Stimulated activated CD4-positive, alpha-beta T cell treated with anti-CD3 and anti-CD28 coated beads, TNF-alpha, amount 100 ng/mL, for 48 hours (primary cell): ENCODE measurements at places on chromosomes 2 and 18.

- DNase-seq, result no peak
These were observed 95.7 kb downstream of the CTIF start for GRCh38 chr18:48634491-48634890.

DNA sequence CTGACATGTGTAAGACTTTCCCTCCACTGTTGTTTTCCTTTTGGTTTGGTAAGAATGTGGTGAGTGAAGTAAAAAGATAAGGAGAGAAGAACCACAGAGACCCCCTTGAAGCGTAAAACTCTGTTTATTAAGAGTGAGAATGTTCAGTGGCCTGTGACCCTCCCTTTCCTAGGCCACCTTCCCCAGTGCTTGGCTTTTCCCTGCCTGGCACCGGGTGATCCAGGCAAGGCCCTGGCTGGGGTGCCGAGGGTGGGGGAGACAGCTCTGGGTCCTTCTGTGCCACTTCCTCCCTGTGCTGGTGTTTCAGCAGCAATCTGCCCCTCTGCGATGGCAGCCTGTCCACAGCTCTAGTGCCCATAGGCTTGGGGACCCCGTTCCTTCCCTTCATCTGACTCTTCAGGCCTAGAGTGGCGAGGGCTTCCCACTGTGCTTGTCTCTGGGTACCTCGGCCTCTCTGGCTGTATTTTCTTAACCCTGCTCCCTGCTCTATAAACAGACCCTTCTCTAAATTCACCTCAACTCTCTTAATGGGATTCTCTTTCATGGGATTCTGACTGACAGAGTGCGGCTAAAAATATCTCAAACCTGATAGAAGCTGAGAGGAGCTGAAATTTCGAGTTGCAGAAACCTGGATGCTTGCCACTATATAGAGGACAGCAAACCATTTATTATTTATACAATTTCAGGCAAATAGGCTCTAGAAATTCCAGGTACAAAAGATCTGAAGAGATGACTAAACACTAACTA lies 461.0 kb downstream of the DLGAP1 start:
- no peak for DNase-seq

- no peak for DNase-seq
These were observed 23.8 kb upstream of the TTC39C start for GRCh38 chr18:23990474-23991410.

- DNase-seq, result no peak
These were observed 308.5 kb downstream of the EPHA4 start for GRCh38 chr2:221263573-221263972.

DNA sequence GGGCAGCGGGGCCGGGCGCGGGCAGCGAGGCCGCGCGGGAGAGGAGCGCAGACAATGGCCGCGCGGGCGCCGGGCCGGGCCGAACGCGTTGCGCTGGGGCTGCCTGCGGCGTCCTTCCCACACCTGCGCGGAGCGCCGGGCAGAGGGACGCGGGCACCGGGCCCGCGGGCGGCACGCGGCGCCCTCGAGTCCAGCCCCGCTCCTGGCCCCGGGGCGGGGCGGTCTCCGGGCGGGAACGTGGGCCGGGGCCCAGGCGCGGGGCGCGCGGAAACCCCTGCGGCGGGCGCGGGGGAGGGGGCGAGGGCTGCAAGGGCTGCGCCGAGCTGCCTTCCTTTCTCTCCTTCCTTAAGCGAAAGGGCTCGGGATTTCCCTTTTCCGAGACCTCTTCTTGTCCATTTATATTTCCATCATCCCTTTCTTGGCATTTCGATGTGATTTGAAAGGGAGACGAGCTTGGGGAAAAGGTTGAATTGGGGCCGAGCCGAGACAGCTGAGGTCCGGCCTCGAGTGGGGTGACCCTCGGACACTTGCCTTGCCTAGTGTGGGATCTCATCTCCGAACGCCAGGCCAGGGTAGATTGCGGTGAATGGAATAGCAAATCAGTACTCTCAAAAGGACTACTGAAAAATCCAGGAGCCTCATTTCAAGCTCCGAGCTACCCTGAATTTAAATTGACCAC lies 676 bp downstream of the KLHL23 start:
- DNase-seq, result no peak

GRCh38 chr2:21326152-21326551 lies 202.4 kb downstream of the TDRD15 start:
- DNase-seq, result no peak

DNA sequence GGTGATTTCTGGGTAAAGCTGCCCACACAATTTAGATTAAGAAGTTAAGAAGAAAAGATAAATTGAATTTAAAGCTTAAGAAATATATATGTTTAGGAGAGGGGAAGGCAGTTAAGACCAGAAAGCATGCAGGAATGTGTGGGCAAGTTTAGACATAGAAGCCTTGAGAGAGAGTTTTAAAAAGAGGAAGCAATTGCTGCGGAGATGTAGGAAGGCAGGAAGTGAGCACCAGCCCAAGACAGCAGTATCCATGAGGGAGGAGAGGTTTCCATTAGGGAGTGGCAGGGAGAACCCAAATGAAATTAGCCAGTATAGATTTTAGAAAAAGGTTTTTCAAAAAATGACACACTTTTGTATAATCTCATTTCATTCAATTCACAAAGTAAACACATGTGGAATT lies 24.3 kb downstream of the DSC2 start:
- no peak for DNase-seq

- DNase-seq, result no peak
These were observed 55.5 kb upstream of the RNF152 start for GRCh38 chr18:61948281-61948741.

- DNase-seq, result no peak
These were observed 27.4 kb upstream of the CCNYL1 start for GRCh38 chr2:207683879-207684627.

DNA sequence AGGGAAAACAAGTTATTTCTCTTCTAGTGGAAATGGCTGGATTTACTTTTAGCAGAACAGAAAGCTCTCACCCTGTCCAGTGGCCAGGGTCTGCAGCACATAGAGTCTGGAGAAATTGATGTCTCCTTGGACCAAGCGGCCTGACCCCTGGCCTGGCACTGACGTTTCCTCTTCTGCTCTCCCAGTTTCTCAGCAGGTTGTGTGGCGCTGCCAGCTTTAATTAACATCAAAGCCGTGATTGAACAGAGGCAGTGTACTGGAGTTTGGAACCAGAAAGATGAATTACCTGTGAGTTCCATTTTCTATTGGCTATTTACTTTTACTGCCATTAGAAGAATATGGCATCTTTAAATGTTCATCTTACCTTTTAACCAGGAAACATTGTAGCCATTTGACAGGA lies 20.9 kb downstream of the CD8A start:
- DNase-seq, result no peak

DNA sequence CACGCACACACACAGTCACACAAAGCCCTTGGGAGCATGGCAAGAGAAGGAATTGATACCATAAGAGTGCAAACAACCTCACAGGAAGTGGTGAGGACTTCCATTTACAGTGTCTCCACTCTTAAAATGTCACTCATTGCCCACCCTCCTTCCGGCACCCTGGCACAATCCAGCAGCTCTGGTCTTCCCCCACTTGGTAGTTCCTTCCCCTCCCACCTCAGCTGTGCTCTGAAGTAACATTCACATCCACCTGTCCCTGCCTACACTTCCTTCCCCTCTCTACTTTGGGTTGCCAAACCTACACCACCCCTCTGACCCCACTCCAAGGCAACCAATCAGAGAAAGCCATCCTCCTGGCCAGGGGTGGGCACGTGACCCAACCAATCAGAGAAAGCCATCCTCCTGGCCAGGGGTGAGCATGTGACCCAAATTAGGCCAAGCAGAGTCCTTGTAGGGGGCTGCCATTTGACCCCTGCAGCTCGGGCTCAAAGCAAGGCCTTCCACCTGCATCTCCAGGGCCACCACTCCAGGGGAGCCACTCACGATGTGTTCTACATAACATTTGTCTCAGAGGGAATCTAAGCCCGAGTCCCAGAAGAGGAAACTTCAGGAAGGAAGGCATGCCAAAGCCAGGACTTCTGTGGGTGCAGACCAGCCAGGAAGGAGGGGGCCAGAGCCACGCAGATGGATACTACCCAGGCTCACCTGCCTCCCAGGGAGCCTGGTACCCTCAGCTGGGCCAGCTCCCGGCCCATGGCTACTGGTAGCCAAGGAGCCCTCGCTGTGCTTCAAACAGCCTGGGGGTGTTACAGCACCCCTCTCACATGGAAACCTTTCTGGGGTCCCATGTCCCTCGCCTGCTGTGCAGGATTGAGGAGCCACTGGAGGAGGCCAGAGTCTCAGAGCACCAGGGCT lies 21.2 kb downstream of the CYP26B1 start:
- no peak for DNase-seq

DNA sequence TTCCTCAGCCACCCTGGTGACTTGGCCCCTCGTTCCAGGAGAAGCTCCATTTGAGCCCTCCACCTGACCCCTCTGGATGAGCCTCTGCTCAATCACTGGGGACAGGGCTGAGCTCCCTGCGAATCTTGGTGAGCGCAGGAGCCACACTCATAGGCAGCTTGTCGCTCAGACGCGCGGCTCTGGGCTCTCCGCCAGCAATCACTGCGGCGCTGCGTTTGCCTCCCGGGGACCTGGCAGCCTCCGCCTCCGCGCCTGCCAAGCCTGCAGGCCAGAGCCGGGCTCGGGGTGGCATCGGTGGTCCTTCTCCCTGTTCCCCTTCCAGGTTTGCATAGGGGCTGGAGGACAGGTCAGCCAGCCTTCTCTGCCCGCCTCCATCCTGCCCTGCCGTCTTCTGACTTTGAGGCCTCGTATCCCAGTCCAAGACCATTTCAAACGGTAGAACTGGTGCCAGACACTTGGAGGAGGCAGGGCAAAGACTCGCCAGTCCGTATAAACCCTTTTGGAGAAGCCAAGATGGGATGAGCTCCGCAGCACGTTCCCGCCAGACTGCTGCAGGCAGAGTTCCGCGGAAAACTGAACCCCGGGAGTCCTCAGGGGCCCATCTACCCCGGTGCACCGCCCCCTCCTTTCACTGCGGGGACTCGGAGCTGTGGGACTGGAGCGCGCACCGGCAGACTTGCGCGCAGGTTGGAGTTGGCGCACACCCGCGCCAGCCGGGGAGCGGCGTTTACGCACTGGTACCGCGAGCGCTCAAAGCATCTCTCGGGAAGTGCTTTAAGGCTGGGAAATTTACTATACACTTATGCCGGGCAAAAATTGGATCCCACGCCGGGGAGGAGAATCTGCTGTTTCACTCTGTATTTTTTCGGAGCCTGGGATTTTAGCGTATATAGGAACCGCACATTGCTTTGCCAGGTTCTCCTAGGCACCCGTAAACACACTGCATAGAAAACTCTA lies 1.1 kb upstream of the TACR1 start:
- no peak for DNase-seq

GRCh38 chr2:145813481-145813880 lies 1293.6 kb upstream of the ZEB2 start:
- DNase-seq, result no peak

DNA sequence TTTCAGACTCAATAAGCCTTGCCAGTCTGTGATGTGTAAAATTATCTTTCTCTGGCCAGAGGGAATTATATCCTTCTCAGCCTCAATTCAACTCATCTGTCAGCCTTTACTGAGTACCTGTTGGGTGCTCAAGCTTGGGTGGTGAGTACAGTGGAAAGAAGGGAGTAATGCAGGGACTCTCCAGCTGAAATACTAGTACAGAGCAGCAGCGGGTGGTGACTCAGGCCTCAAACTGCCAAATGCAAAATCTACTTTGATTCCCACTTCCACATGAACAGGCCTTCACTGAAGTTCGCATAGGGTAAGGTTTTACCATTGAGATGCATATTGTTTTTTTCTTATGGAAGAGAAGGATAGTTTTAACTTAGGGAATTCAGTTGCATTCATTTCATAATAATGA lies 326.8 kb downstream of the LRRTM1 start:
- DNase-seq, result no peak

GRCh38 chr2:143968860-143969259 lies 551.1 kb downstream of the ZEB2 start:
- DNase-seq, result no peak

- DNase-seq, result no peak
These were observed 35.8 kb downstream of the SKOR2 start for GRCh38 chr18:47215554-47216138.

GRCh38 chr2:40448476-40449079 lies 3.3 kb downstream of the SLC8A1 start:
- no peak for DNase-seq

DNA sequence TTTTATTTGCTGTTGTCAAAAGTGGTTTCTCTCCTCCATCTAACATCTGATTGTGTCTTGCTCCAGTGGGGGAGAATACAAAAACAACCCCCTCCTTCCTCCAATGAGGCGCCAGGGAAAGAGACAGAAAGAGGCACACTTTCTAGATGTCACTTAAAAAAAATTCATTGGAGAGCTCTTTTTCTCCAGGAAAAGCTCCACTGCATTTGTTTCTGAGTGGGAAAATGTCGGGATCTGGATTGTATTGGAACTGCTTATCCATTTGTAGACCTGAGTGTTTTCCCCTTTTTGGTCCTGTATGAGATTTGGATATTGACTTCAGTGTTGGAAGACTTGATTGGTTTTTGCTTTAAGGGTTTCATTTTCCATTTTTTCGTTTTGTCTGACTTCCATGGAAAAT lies 995 bp downstream of the MBD5 start:
- DNase-seq, result no peak

GRCh38 chr2:233942731-233943130 lies 25.6 kb downstream of the TRPM8 start:
- no peak for DNase-seq

GRCh38 chr2:203533676-203534591 lies 1.2 kb downstream of the RAPH1 start:
- DNase-seq, result no peak

DNA sequence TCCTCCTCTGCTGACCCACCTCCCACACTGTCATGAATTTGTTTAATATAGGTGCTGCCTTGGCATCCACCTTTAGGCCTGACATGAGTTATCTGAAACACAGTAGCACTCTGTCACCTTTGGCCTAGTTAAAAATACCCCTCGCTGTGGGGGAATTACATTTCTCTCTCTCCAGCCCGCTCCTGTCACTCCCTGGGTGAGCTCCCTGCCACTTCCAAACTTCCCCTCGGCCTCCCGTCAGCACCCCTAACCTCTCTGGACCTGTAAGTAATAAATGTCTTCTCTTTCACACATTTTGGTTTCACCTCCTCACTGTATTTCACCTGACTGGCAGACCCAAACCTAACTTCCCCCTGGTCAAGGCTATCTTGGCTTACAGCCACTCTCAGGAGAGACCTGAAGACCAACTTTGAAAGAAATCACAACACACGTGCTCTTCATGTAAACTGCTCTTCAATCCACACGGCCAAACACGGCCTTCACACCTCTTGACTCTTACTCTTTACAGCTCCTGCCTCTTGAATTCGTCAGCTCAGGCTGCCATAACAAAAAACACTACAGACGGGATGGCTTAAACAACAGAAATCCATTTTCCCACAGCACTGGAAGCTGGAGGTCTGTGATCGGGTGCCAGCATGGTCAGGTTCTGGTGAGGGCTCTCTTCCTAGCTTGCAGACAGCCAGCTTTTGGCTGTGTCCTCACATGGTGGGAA lies 28.3 kb downstream of the REEP1 start:
- no peak for DNase-seq

GRCh38 chr18:35268821-35269220 lies 21.2 kb downstream of the ZSCAN30 start:
- DNase-seq, result no peak

- no peak for DNase-seq
These were observed 85.2 kb downstream of the EN1 start for GRCh38 chr2:118762290-118762689.

- DNase-seq, result no peak
These were observed 6.8 kb downstream of the SLC38A11 start for GRCh38 chr2:164948540-164948939.

- DNase-seq, result no peak
These were observed 64.3 kb downstream of the HNMT start for GRCh38 chr2:138028538-138028937.

- DNase-seq, result no peak
These were observed 273.5 kb upstream of the HS6ST1 start for GRCh38 chr2:128591861-128592822.
